ENCODE measurements at places on chromosomes 11 and 22.

GRCh38 chr22:49157529-49158339 is 669.9 kb downstream of the BRD1 start:
- no peak for DNase-seq

DNA sequence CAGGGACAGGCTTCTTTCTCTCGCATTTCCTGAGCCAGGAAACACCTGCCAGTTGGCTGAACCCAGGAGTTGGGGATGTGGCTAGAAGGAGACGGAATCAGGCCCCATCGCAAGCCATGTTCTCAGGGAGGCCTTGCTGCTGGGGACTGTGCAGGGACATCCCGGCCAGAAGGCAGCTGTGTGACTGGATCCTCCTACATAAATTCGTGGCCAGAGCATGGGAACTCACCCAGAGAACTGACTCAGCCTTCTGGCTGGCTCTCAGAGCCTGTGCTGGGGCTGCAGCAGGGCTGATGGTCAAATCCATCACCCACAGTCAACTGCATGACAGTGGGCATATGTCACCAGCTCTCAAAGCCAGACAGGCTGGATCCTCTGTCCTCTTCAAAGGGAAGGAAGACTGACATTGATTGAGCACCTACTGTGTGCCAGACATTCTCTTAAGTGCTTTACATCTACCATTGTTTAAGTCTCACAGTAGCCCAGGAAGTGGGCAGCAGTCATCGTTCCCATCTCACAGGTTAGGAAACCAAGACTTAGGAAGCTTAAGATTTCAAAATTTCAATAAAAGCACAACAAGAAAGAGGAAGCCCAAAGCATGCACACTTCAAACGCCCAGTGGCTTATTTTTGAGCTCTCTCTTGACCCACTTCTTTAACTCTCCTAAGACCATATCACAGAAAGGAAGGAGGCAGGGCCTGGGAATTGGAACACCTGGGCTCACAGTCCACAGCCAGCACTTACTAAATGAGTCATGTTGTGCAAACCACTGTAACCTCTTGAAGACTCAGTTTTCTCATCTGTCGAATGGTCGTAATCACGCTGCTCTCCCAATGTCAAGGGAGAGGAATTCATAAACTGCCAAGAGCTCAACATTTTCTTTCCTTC is 30.9 kb upstream of the CACNG2 start:
- DNase-seq: no peak

DNA sequence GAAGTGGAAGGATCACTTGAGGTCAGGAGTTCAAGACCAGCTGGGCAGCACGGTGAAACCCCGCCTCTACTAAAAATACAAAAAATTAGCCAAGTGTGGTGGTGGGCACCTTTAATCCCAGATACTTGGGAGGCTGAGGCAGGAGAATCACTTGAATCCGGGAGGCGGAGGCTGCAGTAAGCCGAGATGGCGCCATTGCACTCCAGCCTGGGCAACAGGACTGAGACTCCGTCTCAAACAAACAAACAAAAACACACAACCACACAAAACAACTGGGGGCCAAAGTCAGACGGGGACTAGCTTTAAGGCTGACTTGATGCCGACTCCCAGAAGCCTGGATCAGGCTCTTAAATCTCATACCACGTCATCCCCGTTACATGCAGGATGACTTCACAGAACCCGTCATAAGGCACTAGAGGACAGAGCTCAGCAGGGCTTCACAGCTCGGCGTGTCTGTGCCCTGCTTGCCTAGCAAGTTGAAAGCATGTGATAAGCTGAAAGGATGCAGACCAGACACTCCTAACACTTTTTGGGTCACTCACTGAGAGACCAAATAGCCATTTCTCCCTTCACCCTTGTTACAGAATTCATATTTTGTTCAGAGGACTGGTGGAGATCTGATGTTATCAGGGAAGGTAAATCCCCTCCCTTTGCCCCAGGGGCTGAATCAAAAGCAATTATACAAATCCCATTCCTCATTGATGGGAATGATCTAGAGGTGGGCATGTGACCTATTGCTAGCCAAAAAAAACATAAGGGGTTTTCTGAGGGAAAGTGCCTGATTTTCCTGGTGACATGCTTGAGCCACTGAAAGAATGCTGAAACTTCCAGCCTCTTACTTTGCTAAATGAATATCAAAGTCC is 65.4 kb downstream of the GAB2 start:
- DNase-seq: no peak

GRCh38 chr11:13777341-13777985 is 109.0 kb downstream of the FAR1 start:
- DNase-seq: no peak

DNA sequence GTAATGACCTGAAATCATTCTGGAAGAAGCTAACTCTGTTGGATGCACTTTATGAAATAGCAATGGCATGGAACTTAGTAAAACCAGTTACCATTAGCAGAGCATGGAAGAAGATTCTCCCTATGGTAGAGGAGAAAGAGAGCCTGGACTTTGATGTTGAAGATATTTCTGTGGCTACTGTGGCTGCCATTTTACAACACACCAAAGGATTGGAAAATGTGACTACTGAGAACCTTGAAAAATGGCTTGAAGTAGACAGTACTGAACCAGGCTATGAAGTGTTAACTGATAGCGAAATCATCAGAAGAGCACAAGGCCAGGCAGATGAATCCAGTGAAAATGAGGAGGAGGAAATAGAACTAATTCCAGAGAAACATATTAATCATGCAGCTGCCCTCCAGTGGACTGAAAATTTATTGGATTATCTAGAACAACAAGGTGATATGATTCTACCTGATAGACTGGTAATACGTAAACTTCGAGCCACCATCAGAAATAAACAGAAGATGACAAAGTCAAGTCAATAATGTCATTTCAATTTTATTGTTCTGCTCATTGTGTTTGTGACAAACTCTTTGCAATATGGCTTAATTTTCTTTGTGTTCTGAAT is 2.0 kb downstream of the JRKL start:
- DNase-seq: no peak

DNA sequence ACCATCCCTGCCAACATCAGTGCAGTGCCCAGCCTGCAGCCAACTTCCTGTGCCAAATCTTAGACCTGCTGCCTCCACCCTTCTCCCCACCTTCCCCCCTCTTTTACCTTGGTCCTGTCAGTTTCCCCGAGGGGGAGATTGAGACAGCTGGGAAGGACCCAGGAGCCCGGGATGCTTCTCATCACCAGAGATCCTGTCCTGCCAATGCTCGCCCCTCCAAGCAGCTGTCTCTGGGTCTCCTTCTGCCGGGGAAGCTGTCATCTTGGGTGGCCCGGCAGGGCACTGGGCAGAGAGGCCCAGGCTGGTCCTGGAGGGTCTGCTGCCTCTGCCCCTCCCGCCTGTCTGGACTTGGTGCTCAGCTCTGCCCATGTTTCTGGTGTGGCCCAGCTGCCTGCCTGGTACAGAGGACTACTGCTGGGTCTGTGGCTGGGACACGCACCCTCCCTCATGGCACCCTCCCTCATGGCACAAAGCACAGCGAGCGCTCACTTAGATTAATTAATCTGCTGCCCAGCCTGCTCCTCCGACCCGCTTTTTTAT is 60.4 kb upstream of the THY1 start:
- no peak for DNase-seq

- no peak for DNase-seq
Measured at GRCh38 chr22:23177197-23177596, 3.1 kb upstream of the BCR start.

GRCh38 chr11:83611031-83611430 is 324.9 kb upstream of the CCDC90B start:
- no peak for DNase-seq
